Stimulated activated CD4-positive, alpha-beta T cell treated with anti-CD3 and anti-CD28 coated beads, TNF-alpha, amount 100 ng/mL, for 24 hours (primary cell): ENCODE measurements at places on chromosomes 6 and 20.

DNA sequence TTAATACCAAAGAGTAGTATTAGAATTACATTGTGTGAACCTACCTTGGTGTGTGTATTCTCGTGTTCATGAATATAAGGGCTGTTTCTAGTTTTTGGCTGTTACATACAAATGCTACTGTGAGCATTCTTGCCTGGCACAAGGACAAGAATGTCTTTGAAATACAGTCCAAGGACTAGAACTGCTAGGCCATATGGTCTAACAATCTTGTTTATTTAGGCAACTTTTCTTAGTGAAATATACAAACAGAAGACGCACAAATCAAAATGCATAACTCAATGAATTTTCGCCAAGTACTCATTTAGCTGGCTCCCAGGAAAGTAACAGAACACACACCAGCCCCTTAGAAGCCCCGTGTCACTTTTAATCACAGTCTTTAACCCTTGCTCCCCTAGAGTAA, 28.5 kb downstream of the KDM1B start:
- DNase-seq = no peak

- no peak for DNase-seq
Measured at GRCh38 chr6:16498237-16498636, 259.9 kb downstream of the GMPR start.

DNA sequence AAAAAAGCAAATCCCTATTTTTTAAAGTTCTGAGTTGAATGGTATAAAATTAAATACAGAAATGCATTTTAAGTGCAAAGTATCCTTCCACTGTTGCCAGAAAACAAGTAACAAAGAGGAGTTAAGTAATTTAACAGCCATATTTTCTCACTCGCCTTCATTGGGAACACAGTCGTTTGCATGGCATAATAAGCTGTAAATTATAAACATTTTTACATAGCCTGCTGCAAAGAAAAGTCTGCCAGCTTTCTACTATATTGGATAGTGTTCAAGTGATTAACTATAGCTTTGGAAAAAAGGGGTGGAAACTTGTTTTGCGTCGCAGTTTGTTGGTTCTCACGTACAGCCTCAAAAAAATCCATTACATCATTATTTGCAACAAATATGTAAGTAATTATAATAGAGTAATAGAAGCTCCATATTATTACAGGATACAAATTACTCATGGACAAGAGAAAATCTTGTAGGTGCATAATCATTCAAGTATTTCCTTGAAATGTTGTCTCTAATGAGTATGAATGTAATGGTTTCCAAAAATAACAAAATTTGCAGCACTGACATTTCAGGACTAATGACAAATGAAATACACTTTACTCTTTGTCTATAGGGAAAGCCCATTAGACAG, 139.3 kb downstream of the PDSS2 start:
- no peak for DNase-seq

GRCh38 chr20:2797136-2797983, 3.1 kb downstream of the CPXM1 start:
- DNase-seq = no peak

DNA sequence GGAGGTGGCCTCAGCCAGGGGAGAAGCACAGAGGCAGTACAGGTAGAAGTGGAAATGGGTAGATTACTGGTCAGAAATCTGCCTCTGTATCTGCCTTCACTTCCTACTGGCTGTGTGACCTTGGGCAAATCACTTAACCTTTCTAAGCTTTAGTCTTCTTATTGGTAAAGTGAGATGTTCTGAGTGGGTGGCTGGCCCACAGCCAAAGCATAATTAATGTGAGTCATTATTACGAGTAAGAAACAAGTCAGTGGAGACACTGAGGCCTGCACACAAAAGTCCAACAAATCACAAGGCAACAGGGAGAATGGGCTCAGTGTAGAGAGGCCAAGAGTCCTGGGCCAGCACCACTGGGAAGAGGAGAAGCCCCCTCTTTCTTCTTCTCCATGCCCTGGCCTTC, 39.1 kb downstream of the NRN1 start:
- DNase-seq = no peak

- DNase-seq = no peak
Measured at GRCh38 chr6:24451581-24452388, 37.6 kb downstream of the GPLD1 start.

DNA sequence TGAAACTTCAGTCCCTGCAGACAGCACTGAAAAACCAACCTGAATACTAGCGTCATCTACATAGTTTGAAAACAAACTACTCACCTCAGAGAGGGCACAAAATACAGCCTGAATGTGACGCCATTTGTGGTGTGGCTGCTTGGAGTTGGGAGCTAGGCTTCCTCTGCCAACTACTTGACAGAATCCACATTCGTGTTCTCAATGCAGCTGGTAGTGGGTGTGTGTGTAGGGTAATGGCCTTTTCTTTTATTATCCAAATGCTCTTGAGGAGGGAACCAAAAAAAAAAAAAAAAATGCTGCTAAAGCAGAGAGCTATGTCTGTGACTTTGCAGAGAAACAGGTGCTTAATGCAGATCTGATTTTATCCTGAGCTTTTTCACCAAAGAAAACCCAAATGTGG, 207.8 kb downstream of the OTOR start:
- no peak for DNase-seq

DNA sequence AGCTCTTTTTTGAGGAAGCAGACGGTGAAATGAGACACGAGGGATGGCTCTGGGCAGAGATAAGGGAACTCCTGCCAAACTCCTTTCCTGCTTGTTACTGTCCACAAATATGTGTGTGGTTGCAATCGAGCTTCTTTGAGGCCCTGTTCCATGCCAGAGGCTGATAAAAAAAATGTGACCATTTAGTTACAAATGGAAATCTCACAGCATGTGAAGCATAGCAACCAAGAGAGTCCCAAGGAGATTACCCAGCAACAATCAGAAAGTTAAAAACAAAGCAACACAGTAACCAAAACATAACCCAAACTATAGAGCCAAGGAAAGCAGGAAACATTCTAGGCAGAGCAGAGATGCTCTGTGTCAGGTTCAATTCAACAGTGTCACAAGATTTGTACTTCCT, 35.4 kb upstream of the HMGN3 start:
- DNase-seq = no peak

GRCh38 chr20:21202259-21202658, 76.4 kb downstream of the KIZ start:
- no peak for DNase-seq

- no peak for DNase-seq
Measured at GRCh38 chr6:5540370-5540769, 279.1 kb downstream of the FARS2 start.

- DNase-seq = no peak
Measured at GRCh38 chr20:22807045-22807444, 222.7 kb upstream of the FOXA2 start.

GRCh38 chr20:2698912-2699311, 6.3 kb downstream of the EBF4 start:
- no peak for DNase-seq
